Hematopoietic multipotent progenitor cell treated with erythropoietin and hydrocortisone succinate and interleukin-3 and kit ligand, for 4 days (in vitro differentiated cells): ENCODE measurements at places on chromosomes 4 and X.
A peak's percentile ranks its signal among the peaks of the same experiment; 100 is the strongest.

GRCh38 chr4:24849756-24850155, 54.4 kb downstream of the SOD3 start:
- DNase-seq: no peak

- DNase-seq: peak; percentile 73
These were observed 333.3 kb upstream of the DDX53 start for GRCh38 chrX:22666441-22666840.

DNA sequence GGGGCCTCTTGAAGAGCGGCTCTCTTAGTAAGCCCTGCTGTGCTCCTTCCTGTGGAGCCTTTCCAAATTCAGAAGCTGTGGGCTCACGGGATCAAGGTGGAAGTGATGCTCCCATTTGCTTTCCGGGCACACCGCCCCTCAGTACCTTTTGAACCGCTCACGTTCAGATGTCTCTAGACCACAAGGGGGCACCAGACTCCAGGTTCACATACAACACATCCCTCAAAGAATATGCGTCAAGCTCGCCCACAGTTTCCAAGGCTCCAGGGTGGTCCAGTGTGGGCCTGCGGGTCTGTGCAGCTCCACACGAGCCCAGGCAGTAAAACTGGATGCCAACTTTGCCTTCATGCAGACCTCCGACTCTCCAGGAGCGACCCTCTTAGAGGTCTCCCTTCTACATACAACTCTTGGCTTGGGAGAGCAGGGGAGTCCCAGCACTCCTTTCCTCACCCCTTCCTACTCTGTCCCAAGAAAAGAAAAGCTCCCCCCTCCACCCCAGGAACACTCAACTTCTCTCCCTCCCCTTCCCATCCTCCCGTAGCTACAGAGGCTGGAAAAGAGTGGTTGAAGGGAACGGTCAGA, 11.0 kb downstream of the SUPT20HL1 start:
- peak; percentile 80 for DNase-seq

DNA sequence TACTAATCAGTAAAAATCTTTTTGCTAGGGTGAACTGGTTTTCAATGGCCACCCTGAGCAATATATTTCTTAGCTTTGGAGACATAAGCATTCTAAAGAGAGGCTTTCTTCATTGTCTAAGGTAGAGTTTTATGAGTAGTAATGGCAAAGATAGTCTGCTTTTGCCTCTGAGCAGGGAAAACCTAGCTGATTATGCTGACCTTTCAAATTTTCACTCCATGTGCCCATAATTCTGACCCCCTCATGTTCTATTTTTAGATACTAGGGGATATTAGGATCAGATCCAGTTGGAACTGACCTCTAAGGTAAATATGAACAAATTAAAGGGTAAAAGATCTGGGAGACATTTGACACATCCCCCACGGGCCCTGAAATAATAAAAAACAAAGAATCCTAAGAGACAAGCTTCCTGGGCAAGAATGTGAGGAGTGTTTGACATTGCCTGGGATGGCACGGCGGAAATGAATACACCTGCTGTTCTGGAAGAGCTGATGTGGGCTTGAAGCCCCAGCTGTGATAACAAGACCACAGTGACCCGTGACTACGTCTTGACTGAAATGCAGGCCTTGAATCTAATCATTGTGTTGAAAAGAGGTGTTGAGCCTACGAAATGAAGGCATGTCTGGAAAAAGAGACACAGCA, 392.1 kb upstream of the FRG1 start:
- DNase-seq: no peak

DNA sequence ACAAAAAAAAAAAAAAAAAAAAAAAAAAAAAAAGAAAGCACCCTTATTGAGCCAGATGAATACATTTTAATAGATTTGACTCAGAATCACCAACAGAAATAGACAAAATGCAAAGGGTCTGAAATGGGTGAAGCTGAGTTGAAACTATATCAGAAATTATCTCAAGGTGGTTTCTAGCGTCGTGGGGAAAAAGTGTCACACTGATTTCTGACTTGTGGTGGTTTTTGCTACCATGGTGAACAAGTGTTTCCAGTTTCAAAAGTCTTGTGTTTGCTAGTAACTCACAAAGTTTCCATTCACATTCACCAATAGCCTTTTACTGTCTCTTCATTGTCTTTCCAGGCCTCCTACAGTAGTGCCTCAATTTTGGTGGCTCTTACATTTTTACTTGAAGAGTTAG, 135.5 kb downstream of the ARHGAP24 start:
- DNase-seq: no peak

DNA sequence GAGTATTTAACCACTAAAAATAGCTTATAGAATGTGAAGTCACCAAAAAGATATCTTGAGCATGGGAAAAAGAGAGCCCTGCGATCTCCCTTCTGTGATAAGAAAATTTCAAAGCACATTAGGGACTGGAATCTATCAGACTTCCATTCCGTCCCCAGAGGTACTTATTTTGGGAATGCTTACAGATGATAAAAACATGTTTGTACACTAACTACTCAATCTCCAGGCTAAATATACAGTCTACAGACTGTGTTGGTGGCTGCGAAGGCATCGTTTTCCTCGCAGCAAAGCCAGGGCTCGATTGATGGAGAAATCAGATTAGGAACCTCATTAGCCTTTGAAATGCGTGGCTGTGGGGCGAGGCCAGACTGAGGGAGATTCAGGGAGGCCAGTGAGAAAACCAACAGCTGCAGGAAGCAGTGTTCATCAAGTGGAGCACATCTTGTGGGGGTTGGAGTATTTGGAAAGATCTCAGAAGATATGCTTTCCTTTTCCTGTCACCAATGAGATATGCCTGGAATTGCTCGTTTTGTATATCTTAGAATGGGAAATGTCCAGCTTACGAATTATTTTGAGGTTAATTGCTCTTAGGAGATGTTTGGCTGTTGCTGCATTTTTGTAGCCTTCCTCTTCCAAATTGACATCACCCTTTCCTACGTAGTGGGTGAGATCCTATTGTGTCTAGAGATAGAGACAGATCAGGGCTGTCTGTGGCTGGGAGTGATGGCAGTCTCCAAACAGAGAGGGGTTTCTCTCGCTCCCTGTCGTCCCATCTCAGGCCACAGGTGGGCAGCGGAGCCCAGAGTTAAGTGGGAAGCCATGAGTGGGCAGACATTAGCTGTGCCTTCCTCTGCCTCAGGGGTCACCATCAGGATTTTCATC, 224.9 kb upstream of the FAT1 start:
- DNase-seq: no peak

- DNase-seq: no peak
These were observed 145.1 kb upstream of the MSX1 start for GRCh38 chr4:4714331-4714730.

GRCh38 chr4:186132577-186133242, 28.2 kb downstream of the FAM149A start:
- peak; percentile 15 for DNase-seq

- peak; percentile 36 for DNase-seq
These were observed 13.1 kb downstream of the SLC25A5 start for GRCh38 chrX:119481323-119481801.

- no peak for DNase-seq
These were observed 28.9 kb upstream of the HUWE1 start for GRCh38 chrX:53715346-53715924.

GRCh38 chrX:120380699-120381098, 18.8 kb downstream of the ATP1B4 start:
- DNase-seq: peak; percentile 63

DNA sequence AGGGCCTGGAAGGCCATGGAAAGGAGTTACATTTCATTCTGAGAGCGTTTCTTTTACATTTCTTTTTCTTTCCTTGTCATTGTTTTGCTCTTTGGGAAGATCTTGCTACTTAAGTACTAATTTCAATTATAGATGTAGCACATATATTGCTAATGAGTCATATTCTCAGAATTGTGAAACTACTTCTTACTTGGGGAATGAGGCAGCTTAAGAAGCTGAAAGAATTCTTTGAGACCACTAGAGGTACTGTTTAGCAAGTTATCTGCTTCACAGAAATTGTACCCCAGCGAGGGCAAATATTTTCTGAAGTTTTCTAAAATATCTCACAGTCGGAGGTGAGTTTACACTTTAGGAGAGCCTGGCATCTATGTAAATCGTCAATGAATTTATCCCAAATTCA, 100.6 kb downstream of the AFF2 start:
- DNase-seq: peak; percentile 46

DNA sequence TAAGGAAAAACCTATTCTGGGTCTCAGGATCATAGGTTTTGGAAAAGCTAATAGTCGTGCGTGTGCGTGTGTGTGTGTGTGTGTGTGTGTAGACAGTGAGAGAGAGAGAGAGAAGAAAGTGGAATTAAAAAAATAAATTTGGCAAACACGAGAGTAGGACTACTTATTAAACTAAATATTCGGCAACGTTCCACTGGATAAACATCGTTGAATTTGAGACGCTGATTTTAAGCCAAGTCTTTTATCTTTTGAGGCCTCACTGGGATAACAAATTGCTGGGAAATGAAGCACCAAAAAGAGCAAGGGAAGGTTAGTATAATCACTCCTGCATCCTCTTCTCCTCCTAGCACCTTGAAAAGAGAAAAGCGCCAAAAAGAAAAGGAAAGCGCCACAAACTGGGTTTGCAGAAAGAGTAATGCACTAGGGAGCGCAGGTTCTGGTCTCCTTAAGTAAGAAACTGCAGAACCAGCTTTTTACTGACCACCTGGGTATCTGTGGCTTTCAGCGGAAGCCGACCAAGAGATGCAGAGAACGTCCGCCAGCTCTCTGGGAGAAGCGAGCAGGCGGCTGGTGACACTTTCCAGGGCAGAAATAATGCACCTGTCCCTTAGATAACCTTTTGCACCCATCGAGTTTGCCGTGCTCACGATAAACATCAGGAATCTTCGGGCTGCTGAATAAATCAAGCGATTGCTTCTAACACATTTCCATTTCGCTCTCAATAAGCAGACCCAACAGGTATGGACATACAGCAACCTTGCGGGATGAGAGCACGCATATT, 3.4 kb downstream of the ATOH1 start:
- no peak for DNase-seq

DNA sequence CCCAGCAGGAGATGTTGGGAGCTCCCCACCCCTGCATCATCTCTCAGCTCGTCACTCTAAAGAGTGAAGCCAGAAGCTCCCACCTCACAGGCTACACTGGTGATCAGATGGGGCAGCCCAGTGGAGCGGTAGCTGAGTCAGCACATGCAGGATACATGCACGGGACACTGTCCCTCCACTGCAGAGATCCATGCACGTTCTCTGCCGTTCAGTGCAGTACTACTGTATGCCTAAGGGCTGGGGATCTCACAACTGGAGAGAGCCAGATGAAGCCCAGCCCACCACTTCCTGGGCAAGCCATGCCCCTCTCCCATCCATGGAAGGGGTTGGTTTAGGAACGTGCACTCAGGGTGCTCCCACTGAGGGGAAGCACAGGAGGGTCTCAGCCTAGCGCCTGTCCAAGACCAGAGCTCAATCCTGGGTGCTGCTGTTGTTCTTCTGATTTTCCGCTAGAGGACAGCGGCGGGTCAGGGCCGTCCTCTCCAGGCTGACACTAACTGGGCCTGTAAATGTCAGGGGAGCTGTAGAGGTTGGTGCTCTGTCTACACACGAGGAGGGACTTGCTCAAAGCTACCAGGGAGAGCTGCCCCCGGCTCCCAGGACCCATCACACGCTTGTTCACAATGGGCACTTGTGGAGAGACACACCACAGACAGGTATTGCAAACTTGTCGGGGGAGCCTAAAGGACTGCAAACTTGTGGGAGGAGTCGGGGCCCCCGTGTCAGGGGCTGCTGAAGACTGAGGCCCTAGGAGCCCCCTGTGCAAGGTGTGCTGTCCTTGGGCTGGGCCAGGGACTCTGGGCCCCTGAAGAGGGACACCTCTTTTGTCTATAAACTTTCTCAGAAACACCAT, 18.2 kb upstream of the ABLIM2 start:
- DNase-seq: peak; percentile 78

DNA sequence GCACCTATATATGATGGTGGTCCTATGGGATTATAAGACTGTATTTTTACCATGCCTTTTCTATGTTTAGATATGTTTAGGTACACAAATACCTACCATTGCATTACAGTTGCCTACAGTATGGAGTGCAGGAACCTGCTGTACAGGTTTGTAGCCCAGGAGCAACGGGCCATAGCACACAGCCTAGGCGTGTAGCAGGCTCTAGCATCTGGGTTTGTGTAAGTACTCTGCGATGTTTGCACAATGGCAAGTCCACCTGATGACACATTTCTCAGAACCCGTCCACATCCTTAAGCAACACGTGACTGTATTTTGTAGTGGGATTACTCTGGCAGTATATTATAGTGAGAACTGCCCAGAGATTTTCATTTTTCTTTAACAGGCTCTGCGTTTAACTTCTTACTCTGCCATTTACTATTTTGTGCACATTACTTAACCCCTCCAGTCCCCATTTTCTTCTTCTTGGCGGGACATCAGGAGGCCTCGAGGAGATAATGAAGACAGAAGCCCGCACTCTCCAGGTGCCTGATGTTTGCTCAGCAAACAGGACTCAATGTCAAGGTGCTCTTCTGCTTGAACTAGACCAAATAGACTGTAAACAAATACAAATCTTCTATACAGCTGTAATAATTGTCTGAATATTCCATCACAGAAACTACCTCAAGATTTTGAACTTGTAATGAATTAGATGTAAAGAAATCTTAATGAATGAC, 102.0 kb upstream of the PDLIM3 start:
- no peak for DNase-seq

GRCh38 chrX:92270936-92271855, 492.0 kb downstream of the PCDH11X start:
- no peak for DNase-seq

- DNase-seq: no peak
These were observed 80.9 kb downstream of the CLDN34 start for GRCh38 chrX:10048076-10048475.

DNA sequence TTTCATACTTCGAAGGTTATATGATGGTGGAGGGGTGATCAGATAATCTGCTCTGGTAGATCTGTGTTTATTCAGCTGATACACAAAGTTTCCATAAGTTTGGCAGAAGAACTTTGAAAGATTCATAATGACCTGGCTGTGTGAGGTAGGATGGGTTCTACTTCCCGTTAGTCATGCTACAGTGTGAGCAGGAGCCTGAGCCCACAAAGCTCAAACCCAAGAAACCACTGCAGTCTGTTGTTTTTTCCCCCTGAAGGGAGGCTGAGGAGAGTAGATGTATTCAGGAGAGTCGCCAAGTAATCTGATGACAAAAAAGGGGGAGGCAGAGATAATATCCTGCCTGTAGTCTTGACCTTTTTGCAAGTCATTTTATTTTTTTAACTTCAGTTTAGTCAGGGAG, 52.8 kb upstream of the PPP3CA start:
- no peak for DNase-seq

- DNase-seq: peak; percentile 21
These were observed 8.5 kb downstream of the OGT start for GRCh38 chrX:71541210-71542022.

DNA sequence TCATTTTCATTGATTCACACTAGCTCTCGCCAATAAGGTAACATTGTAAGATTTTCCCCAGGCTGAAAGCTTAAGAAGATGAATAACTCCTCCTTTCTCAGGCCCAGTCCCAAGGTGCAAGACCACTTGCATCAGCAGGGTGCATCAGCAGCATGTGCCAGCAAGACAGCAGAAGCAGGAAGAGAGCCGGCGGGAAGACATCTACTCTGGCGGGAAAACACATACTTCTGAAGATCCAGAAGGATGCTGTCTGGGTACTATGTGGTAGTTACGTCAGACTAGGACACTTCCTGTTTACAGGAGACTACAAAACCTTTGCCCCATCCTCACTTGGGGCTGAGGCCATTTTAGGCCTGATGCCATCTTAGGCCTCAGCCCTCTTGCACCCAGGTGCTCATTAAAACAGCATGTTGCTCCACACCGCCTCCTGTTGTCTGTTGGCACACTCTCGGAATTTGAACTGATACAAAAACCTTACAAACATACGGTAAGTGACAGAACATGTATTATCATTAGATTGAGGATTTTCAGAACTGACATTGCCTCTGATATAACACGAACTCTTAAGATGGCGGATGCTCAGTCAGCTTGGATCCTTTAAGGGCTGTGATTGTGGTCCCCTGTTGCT, 886.5 kb upstream of the EPHA5 start:
- DNase-seq: no peak
